Central memory CD4-positive, alpha-beta T cell (primary cell): ENCODE measurements at places on chromosomes 12 and 14.

DNA sequence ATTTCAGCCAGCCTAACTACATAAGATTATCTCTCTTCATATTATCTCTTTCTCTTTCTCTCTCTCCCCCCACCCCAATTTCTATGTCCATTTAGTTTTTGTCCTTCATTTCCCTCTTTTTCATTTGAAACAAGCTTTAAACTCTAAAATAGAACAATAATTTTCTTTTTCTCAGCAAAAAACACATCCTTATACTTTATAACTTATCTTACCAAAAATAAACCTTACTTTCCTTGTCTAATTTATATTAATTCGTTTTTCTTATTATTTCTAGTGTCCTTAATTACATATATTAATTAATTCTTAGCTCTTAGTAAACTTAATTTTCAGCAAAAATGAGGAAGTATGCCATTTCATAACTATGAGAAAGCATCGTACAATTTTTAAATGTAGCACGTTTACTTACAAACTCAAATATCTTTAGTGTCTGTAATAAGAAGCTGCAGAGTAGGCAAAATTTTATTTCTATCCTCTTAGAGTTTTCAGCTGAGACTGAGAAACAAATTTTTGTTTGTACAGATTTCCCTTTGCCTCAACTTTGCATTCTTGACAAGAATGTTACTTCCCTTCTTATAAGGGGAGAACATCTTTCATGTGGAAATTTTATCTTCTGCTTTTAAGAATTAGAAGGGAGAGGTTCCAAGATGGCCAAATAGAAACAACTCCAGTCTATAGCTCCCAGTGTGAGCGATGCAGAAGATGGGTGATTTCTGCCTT lies 65.1 kb upstream of the ST8SIA1 start:
- no peak for DNase-seq

- no peak for DNase-seq
These were observed 50.7 kb upstream of the BTG1 start for GRCh38 chr12:92196368-92196767.

DNA sequence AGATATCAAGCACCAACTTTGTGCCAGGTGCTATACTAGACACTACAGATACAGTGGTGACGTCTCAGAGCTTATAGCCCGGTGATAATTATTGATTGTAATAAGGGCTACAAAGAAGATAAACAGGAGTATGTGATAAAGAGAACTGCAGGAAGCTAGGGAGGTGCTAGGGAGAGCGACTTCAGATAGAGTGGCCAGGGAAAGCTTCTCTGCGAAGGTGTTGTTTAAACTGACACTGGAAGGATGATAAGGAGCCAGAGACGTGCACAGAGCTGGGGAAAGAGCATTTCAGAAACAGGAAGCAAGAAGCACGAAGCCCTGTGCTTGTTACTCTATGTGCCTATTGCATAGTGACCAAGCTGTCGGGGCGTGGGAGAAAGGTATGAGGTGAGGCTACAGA lies 48.1 kb upstream of the OTX2 start:
- no peak for DNase-seq

DNA sequence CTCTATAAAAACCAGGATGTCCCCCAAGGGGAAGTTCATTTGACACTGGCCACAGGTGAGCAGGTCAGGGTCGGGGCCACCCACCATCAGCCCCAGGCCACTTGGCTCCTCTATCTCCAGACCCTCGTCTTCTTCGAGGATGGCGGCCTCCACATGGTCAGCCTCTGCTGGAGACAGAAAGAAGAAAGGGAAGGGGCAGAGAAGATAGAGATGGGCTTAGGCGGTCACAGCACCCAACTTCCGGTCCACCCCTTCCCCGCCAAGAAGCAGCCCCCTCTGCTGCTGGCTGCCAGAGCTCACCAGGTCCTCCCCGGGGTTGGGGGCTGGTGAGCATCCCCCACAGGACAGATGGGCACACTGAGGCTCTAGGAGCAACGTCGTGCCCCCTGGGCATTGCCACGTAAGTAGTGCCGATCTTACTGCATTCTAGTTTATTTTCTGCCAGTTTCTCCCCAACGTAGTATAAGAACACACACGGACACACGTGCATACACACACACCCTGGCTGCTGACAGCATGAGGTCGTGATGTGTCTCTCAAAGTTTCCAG lies 14.2 kb downstream of the BCL11B start:
- DNase-seq = no peak

DNA sequence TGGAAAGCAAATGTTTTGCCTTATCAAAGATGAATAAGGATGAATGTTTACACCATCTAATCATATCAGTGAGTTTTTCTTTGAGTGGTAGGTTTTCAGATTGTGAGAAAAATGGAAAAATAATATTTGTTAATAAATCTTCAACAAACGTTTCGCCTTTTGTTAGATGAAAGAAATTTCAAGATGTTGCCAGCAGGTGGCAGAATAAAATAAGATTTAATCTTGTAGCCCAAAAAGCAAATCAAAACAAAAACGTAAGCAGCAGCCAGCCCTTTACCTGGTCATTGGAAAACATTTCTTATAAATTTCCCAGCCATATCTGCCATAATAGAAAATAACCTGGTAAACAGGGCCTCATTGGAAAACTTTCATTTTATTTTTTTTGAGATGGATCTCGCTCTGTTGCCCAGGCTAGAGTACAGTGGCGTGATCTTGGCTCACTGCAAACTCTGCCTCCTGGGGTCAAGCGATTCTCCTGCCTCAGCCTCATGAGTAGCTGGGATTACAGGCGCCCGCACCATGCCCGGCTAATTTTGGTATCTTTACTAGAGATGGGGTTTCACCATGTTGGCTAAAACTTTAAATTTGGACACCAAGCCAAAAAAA lies 15.4 kb upstream of the TMEM120B start:
- DNase-seq = peak; percentile 62

- DNase-seq = no peak
These were observed 101.0 kb downstream of the SINHCAF start for GRCh38 chr12:31224768-31225448.

- no peak for DNase-seq
These were observed 89.7 kb downstream of the ASCL4 start for GRCh38 chr12:107864235-107864634.

DNA sequence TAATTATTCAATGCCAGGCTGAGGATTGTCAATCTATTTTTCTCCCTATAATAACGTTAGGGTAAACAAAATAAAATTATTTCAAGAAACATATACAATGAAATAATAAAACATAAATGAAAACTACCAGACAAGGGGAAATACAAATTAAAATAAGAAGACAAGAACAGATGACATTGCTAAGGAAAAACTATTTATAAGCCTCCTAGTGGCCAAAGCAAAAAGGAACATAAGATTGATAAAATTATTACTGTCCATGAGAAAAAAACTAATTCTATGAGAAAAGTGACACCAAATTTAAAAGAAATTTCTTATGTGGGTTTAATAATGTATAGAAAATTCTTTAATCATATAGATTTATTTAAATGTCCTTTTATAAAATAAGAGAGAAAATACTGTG lies 294.7 kb downstream of the TTC6 start:
- no peak for DNase-seq

DNA sequence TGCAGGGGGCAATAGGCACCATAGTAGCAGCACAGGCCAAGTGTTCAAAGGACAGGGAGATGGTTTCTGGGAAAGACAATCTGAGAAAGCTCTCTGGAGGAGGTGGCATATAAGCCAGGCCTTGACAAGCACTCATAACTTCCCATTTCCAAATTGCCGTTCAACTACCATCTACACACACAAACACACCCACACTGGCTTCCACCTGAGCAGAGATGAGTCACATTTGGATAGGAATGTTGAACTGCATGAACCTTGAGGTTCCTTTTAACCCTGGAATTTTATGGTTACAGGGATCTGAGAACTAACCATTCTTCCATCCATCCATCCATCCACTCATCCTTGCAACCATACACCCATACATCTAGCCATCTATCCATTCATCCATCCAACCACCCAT lies 86.6 kb downstream of the KSR2 start:
- DNase-seq = no peak

- DNase-seq = no peak
These were observed at the start of gene RHOJ for GRCh38 chr14:63204407-63205043. Gene RHOJ (plus strand): TSS chr14:63204443. CDS start chr14:63204870, 427 bp downstream.

GRCh38 chr12:104150416-104150815 lies 12.4 kb upstream of the NFYB start:
- DNase-seq = no peak

- DNase-seq = no peak
These were observed 30.3 kb upstream of the BTG1 start for GRCh38 chr12:92175961-92176360.
